ENCODE measurements at places on chromosomes 13 and 19. TPM values are rescaled to one million over a fixed set of nuclear protein-coding genes. Genes with fewer than 3 reads are reported as not detected.

- DNase-seq: no peak
These were observed 133.9 kb upstream of the ARGLU1 start for GRCh38 chr13:106701771-106702341.

GRCh38 chr19:29681422-29682235, 16.4 kb downstream of the PLEKHF1 start:
- no peak for DNase-seq

GRCh38 chr13:23087880-23088279, 92.9 kb upstream of the SGCG start:
- peak; percentile 3 for DNase-seq

GRCh38 chr19:50669302-50670101, 20.3 kb downstream of the C19orf81 start:
- peak; percentile 18 for DNase-seq

DNA sequence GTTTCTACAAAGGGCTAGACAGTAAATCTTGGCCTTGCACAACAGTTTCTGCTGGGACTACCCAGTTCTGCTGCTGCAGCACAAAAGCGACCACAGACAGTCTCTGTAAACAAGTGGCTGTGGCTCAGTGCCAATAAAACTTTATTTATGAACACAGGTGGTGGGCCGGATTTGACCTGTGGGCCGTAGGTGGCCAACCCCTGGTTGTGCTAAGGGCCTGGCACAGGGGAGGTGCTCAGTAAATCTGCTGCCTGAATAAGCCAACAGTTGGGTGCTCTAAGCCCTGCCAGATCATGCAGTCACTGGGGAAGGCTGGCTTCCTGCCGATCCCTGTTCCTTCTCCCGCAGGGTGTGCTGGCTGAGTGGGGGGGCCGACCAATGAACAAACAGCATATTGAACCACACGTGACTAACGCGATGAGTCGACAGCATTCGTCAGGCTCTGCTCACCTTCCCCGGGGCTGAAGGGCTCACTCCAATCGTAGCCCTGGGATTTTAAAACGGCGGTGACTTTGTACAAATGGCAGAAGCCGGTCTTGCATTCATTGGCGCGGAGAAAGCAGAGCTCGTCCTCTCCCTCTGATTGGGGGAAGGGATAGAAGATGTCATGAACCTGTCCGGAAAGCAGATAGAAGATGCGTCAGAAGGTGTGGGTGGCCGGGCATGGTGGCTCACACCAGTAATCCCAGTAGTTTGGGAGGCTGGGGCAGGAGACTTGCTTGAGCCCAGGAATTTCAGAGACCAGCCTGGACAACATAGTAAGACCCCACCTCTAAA, 24.3 kb upstream of the MYDGF start:
- peak; percentile 99 for DNase-seq

- DNase-seq: no peak
These were observed 10.8 kb downstream of the XPO4 start for GRCh38 chr13:20891768-20892167.

- DNase-seq: no peak
These were observed 160.9 kb downstream of the PCDH9 start for GRCh38 chr13:67069117-67069767.

The NTF4 gene
- not detected for total RNA-seq

The DIRAS1 gene
- total RNA-seq: 1.9 TPM

The ACER1 gene
- not detected for total RNA-seq

Measured in RPMI7951 (cell line).